Right hindlimb (tissue), 1 donor: ENCODE measurements at places on chromosomes 7 and 10.

- DNase-seq, result no peak
Observed at GRCh38 chr10:34732926-34733325, 82.2 kb downstream of the PARD3 start.

DNA sequence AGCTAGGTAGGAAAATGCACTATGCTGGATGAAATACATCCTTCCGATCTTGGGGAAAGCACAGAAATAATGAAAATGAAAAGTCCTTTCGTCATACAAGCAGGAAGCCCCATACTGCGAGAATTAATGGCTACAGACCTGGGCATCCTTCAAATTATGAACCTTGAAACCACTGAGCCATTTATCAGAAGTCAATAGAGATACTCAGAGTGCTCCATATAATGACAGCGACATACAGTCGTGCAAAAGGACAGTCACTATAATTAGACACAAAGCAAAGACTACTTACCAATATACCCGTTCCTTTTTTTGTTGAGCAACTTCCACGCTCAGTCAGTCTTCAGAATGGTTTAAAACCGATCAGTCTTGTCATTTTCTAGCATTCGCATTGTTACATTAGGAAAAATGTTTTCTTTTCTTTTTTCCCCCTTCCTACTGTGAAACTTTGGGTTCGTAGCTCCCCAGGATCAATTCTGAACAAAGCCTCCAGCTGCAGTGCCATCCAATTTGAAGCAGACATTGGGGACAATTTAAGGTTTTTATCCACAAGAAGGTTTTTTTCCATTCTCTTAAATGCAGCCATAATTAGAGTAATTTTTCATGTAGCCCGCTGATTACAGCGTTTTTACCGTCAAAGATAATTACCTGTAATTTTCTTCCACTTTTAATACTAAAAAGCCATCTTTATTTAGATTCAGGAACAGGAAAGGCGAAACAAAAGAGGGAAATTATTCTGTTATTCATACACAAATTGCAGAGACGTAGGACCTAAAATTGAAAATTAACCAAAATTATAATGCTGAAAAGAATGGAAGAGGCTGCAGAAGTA, 6.4 kb downstream of the DLX6 start:
- DNase-seq, result no peak

DNA sequence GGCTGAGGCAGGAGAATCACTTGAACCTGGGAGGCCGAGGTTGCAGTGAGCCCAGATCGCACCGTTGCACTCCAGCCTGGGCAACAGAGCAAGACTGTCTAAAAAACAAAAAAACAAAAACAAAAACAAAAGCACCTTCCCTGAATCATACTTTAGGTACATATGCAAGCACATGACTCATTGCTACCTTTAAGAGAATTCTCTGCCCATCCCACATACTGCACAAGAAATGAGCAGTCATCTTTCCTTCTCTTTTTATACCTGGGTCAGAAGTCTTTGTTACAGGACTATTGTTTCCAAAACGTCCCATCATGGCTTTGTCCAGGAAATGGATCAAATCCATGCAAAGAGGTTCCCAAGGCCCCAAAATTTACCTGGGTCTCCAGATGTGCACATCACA, 21.5 kb upstream of the AKR1B10 start:
- no peak for DNase-seq

- DNase-seq, result no peak
Observed at GRCh38 chr7:134763960-134764359, 15.5 kb upstream of the CALD1 start.

DNA sequence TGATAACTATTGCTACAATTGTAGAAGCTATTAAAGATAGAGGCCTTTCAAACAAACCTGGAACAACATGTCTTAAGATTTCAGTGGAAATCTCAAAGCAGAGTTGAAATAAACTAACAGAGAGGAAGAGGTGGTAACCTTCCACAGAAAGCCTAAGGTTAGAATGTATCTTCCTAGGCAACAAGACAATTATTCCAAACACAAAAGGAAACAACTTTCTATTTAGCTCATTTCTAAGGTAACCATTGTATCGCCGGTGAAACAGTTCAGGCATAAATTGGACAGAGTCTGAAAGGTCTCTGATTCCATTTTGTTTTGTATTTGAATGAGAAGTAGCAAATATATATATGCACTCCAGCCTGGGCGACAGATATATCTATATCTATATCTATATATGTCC, 30.7 kb upstream of the HYCC1 start:
- no peak for DNase-seq

GRCh38 chr10:784403-785088, 95.1 kb upstream of the DIP2C start:
- DNase-seq, result peak; percentile 79

- peak; percentile 14 for DNase-seq
Observed at GRCh38 chr7:474605-475424, 44.8 kb downstream of the PDGFA start.
